Stimulated activated CD8-positive, alpha-beta memory T cell treated with anti-CD3 and anti-CD28 coated beads, Interleukin-4, amount 100 ng/mL, for 48 hours (primary cell): ENCODE measurements at places on chromosomes 16 and 17.

DNA sequence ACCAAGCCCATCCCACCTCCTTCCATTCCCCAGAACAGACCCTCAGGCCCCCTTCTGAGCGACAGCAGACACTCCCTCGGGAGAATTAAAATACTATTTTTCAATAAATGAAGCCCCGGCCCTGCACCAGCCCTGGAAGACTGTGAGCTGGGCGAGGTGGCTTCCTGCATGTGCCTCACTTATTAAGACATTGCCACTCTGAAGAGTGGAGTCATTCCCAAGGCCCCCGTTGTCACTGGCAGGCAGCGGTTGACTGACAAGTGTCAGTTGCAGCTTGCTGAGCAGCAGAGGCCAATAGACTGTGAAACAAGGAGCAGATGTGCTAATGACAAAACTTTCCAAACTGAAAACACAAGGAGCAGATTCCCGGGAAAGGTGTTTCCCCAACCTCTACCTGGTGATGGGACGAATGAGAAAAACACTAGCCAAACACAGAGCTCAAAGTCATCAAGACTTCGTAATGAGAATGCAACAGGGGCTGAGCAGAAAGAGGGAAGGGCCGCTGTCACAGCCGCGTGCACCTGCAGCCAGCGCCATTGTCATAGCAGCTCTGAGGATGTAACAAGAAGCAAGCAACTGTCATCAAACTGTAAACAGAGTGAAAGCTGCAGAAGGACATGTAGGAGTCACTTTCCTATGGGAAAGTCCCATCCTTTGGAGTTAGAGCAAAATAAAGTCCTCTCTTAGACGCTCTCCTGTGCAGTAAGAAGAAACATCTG, 232.1 kb downstream of the C16orf78 start:
- DNase-seq = no peak

- no peak for DNase-seq
Measured at GRCh38 chr16:51779240-51779639, 628.2 kb upstream of the SALL1 start.

DNA sequence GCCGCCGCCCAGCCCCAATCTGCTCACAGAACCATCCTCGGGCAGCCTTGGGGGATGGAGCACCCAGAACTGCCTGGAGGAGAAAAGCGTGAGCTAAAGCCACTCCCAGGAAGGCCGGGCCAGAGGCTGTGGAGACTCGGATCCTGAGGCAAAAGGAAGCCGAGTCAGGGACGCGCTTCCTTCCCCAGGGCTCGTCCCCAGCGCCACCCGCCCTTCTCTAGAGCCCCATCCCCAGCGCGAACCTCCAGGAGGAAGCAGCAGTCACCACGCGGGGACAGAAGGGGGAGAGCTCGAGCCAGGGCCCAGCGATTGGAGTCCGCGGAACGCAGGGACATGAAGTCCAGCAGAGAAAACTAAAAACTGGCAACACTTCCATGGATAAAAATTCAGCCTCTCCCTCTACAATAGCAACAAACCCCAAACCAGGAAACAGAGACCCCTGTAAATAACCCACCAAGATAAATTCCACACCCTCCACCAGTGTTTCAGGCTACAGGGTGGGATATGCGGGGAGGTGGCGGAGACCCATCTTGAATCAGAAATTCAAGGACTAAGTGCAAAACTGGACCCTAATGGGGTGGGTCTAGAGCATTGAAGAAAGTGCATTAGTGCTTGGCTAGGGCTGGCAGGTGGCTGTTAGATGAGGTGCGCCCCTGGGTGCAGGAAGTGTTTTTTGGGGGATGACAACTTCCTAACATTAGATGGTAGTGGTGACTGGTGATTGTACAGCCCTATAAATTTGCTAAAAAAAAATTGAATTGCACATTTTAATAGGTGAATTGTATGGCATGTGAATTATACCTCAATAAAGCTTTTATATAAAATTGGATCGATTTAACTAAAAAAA, 116.1 kb upstream of the METRNL start:
- peak; percentile 57 for DNase-seq

DNA sequence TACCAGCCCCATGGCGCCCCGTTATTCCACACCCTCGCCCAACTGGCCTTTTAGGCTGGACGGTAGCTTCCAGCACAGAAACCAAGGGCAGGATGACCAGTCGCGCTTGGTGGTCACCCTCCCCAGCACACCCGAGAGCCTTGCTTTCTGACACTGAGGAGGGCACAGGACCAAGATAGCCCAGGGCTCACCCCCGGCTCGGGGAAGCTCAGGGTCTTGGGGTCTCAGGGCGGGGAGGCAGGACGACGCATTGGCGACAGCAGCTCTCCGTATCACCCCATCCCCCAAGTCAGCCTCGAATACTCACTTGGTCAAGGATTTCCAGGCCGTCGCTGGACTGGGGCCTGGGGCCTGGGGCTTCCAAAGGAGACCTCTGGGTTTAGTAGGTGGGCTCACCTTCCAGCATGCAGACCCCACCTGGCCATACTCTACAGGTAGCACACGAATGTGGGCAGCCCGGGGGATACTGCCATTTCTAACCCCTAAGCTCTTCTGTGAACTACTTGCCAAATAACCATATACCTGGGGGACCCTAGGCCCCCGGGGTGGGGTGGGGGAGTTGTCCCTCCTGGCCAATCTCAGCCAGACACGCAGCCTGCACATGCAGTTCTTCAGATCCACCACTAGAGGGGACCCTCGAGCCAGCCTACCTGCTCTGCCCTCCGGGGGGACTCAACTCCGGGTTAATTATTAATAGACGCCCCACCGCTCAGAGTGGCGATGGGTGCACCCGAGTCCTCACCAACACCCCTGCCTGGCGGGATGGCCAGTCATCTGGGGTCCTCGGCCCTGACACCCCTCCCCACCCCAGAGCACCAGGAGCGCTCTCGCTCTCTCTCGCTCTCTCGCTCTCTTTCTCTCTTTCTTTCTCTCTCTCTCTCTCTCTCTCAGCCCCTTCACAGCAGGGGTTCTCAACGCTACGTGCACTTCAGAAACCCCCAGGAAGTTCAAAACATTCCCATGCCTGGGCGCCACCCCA, 30.0 kb downstream of the TBC1D16 start:
- peak; percentile 71 for DNase-seq

DNA sequence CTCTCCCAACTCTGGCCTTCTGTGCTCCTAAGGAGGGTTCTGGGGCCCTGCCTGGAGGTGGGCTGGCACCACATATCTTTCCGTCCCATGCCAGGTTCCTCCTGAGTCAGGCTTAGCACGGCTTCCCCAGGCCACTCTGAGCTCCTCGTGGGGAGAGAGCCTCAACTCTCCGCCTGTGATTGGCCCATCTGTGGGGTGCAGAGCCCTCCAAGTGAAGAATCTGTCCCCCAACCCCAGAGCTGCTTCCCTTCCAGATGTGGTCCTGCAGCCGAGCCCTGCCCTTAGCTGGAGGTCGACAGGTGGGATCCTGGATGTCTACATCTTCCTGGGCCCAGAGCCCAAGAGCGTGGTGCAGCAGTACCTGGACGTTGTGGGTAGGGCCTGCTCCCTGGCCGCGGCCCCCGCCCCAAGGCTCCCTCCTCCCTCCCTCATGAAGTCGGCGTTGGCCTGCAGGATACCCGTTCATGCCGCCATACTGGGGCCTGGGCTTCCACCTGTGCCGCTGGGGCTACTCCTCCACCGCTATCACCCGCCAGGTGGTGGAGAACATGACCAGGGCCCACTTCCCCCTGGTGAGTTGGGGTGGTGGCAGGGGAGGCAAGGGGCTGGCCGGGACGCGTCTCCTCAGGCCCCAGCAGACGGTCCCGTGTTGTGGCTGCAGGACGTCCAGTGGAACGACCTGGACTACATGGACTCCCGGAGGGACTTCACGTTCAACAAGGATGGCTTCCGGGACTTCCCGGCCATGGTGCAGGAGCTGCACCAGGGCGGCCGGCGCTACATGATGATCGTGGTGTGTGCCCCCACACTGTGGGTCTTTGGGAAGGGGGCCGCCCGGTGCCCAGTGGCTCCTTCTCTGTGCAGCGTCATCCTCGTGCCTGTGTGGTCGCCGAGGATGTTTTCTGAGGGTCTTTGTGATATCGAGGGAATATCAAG, 6.9 kb downstream of the GAA start:
- DNase-seq = no peak

GRCh38 chr17:8894202-8894671, 26.8 kb upstream of the PIK3R6 start:
- DNase-seq = no peak

DNA sequence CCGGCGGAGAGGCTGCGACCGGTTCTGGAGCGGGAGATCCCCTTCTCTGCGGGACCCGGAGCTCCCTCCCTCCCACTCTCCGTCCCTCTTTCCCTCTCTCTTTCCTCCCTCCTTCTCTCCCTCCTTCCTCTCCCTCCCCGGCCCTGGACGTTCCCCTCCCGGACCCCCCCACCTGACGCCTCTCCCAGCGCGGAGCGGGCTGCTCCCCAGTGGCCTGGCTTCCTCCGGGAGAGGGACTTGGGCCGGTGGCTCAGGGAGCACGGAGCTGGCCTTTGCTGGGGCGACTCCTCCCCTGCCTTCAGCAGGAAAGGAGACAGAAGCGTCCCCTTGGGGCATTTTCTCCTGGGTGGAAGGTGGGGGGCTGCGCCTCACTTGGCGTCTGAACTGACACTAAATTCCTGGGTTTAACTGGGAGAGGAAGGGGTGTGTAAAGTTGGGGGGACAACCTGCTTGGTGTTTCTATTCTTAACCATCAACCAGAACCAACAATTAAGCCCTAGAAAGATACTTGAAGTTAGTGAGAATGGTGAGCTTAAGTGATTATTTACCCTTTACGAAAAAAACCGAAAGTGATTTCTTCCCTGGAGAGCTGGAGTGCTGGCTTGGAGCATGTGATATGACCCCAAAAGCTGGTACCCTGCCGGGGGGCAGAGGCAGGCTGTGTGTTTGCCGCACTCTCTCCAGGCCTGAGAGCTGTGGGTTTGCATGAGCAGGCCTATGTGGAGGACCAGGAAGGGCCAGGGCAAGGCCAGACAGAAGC, 775 bp downstream of the SPIRE2 start:
- no peak for DNase-seq

DNA sequence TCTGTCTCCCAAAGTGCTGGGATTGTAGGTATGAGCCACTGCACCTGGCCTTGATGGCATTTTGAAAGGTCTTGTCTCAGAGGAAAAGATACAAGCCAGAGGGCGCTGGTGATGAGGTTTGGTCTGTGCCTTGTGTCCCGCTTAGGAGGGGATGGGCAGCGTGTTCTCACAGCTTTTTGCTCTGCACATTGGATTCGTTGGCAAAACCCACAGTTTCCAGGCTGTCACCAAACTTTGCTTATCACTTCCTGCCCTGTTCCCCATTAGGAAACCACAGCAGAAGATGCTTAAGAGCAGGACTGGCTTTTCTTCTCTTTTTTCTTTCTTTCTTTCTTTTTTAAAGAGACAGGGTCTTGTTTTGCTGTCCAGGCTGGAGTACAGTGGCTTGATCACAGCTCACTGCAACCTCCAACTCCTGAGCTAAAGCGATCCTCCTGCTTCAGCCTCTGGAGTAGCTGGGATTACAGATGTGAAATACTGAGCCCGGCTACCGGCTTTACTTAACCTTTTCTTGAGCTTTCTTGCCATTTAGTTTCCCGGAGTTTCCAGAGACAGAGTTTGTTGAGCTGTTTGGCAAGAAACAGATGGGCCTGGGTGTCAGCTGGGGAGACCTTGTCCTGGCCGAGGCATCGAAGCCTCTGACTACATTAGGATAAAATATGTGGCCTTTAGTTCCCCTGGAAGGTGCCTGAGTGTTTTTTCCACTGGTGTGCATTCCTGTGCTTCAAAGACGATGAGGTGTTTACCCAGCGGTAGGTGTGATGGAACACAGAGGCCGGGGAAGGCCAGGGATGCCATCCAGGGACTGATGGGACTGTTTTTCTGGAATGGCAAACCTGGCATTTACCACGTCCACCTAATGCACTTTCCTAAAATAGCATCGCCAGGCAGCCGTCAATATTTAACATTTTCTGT, 112.9 kb downstream of the ABCC1 start:
- no peak for DNase-seq

DNA sequence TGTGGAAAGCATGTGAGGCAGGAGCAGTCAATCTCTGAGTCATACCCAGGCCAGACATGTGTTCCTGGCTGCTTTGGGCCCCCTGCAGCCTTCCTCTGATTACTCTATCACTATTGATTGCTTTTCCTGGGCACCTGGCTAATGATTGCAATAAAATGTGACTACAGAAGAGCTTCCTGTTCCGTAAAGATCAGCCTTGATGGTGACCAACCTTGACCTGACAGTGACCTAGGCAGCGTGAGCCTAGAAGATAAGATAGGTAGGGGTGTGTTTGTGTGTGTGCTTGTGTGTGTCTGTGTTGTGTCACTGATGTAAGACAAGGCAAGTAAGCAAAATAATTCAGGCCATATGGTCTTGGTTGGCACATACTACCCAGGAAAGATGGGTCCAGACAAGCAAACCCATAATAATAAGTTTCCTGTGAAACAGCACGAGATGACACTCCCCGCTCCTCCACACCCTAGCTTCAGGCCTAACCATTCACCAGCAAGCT, 367.7 kb upstream of the CDH11 start:
- DNase-seq = no peak

- DNase-seq = peak; percentile 77
Measured at GRCh38 chr17:42484304-42484703, 25.6 kb downstream of the ATP6V0A1 start.
